Suprapubic skin (tissue), 4 donors: ENCODE measurements at places on chromosomes 2 and 18.

DNA sequence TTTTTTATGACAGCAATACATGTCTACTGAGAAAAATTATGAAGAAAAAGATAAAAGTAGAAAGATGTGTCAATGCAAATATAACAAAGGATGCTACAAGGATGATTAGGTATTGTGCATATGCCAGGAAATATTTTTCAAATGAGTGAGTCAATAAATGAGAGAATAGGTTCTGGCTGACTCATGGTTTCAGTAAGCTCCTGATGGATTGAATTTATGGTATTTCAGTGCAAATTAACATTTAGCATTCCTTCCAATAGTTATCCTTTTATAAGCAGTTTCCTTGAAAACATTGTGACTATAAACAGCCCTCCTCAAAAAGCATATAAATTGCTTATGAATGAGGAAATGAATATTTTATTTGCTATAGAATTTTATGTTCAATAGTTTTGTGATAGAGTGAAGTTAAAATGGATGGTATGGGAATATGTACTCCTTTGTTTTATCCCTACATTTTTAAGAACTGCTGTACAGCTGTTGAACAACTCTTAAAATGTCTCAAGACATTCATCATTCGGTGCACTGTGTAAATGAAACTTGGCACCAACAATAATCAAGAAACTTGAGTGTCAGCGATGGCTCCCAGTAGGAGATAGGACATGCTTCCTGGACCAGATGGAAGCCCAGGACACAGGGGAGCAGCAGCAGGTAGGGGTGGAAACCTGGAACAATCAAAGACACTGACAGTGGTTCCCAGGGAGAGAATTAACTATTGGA lies 144.7 kb downstream of the PMAIP1 start:
- DNase-seq: no peak

DNA sequence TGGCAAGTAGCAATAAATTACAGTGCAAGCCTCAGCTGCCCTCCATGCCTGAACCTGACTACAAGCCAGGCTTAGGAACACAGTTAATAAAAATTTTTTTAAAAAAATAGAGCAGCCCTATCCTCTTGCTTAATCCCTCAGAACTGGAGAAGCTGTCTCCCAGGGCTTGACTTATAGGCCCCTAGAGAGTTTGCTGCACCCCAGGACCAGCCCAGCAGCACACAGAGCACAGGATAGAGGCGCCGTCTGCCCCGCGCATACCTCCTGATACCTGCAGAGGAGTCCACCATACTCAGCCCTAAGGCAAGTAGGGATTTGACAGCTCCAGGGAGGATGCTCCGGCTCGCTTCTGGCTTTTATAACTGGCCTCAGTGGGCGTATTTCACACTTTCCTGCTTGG lies 548.6 kb upstream of the RAB6C start:
- DNase-seq: no peak

- DNase-seq: no peak
Measured at GRCh38 chr18:34729264-34729663, 19.2 kb downstream of the DTNA start.

DNA sequence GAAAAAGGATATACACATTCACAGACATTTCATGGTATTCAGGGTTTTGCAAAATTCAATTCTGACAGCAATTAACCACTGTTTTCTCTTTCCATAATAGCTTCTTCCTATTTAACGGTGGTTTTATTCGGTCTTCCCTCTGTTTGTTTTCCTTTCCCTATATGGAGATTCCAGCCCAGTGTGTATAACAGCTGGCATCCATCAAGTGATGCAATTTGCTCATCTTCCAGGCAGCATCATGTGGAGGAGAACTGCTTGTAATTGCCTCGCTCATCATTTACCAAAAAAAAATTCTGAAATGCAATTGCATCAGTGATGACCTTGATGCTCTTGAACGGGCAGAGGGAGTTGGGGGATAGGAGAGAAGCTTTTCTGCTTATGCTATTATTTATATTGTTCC lies 165.9 kb upstream of the PGAP1 start:
- no peak for DNase-seq

DNA sequence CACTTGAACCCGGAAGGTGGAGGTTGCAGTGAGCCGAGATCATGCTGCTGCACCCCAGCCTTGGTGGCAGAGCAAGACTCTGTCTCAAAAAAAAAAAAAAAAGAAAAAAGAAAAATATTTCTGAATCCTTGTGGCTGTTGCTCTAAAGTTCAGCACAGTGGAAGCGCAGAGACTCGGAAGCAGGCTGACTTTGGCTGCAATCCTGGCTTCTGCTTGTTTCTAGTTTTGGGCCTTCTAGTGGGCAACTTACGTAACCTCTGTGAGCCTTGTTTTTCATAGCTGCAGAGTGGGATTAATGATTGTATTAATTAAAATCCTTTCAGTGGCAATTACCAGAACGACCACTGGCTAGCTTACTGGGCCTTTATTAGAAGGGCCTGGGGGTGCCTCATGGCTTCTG lies 28.4 kb downstream of the GNLY start:
- no peak for DNase-seq

GRCh38 chr2:151237422-151238025 lies 24.1 kb downstream of the RBM43 start:
- DNase-seq: no peak

DNA sequence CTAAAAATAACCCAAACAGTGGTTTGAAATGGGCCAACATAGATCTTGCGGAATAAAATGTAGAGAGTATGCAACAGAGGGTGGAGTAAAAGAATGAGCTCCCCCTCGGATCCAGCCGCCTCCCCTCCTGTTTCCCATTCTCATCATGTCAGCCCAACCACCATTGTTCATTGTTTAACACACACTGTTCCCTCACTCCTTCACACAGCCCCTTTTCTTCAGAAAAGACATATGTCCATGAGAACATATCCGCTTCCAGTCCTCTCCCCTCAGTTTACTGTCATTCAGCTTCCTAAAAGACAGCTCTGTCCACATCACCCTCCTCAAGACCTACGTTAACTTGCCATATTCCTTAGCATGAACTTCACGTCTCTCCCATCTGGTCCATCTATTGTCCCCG lies 62.9 kb upstream of the SERTAD2 start:
- DNase-seq: no peak

DNA sequence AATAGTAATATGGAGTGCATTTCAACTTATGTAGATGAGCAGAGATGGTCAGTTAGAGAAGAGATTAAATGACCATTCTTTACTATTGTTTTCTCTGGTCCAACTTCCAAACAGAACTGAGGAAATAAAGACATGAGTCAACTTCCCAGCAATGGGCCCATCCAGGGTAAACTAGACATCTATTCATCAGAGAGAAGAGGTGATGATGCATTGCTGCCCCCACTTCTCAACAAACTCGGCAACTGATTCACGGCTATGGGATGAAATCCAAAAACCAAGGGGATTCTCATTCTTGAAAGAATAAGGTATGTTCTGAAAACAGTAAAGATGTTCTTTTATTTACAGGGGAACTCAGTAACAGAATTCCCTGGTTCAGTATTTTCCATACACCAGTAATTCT lies 190.7 kb downstream of the RDH14 start:
- no peak for DNase-seq
